ENCODE measurements at places on chromosomes 1 and 21.
A peak's percentile ranks its signal among the peaks of the same experiment; 100 is the strongest.

DNA sequence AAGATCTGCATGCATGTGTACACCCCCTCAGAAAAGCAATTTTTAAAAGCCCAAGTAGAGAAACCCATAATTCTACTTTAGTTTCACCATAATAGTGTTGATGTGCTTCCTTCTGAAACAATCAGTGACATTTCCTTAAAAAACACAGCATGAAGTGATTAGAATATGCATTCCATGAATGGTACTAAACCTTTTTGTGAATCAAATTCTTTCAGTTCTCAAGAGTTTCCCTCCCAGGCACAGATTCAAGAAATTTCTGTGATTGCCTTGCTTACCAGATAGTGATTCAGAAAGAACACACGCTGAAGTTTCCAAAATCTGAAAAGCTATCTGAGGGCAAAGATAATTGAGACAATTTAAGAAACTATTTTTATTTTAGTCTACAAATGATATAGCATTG is 136.4 kb upstream of the ADGRL2 start:
- DNase-seq: no peak

DNA sequence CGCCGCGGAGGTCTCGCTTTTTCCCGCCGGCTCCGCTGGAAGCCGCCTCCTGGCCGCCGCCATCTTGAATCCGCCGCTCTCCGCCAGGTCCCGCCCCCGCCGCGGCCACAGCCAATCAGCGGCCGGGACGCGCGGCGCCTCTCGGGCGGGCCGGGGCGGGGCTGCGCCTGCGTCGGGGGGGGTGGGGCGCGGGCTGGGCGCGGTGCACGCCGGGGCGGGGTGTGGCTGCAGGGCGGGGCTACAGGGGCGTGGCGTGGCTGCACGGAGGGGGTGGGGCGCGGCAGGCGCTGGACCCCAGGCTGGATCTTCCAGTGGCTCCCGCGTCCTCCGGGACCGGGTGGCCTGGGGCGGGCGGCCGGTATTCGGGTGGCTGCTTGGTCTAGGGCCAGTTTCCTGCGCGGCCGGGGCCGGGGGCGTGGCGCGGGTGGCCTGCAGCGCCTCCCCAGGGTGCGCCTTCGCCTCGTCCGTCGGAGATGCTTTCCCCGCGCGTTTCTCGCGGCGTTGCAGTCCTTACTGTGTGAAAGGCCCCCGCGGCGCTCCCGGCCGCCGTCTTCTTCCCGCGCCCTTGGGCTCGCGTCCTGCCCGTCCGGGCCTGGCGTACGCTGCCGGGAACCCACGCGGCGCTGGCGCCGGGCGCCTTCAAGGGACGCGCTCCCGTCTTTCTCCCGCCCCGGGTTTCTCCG is 575 bp downstream of the PCNT start:
- DNase-seq: peak; percentile 93

DNA sequence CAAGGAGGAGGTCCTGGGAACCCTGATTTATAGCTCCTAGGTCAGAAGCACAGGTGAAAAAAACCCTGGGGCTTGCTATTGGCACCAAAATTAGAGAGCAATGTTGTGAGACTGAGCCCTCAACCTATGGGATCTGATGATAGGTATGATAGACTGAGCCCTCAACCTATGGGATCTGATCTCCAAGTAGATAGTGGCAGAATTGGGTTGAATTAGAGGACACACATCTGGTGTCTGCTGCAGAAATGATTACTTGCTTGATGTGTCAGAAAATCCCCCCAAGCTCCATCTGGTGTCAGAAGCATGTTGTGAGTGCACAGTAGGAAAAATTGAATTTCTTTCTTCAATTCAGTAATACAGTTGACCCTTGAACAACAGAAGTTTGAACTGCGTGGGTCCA is 62.4 kb downstream of the MAP3K21 start:
- DNase-seq: no peak

DNA sequence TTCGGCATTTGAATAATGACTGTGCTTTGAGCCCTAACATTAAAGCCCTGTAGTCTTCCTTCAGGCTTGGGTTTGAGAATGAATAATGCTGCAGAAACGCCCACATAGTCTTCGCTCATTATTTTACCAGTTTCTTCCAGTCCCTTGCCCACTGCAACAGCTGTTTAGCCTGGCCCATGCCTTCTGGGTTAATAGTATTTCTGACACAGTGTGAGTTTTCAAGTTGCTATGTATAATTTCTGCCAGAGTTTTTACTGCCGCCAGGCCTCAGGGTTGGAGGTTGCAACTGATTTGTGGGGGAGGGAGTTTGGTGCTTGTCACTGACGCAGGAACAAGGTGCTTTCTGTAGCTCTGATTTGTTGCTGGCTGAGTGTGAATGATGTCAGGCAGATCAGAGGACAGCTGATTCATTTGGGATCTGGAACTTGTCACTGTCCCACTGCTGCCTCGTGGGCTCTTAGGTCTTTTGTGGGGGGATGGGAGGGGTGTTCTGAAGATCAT is 109.8 kb downstream of the MAST2 start:
- DNase-seq: peak; percentile 63

DNA sequence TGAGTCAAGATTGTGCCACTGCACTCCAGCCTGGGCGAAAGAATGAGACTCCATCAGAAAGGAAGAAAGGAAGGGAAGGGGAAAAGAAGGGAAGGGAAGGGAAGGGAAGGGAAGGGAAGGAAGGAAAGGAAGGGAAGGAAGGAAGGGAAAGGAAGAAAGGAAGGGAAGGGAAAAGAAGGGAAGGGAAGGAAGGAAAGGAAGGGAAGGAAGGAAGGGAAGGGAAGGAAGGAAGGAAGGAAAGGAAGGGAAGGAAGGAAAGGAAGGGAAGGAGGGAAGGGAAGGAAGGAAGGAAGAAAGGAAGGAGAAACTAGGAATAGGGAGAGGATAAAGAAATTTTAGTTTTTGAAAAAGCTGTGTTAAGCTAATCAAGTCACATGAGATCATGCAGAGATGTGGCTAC is 33.4 kb upstream of the NID1 start:
- no peak for DNase-seq

Measured in mucosa of descending colon (tissue), 3 donors.